ENCODE measurements at places on chromosomes 16 and 17.

GRCh38 chr16:27867122-27868110 lies 196.1 kb downstream of the GSG1L start:
- peak; percentile 42 for DNase-seq

- no peak for DNase-seq
Observed at GRCh38 chr17:47785538-47786123, 36.0 kb downstream of the OSBPL7 start.

DNA sequence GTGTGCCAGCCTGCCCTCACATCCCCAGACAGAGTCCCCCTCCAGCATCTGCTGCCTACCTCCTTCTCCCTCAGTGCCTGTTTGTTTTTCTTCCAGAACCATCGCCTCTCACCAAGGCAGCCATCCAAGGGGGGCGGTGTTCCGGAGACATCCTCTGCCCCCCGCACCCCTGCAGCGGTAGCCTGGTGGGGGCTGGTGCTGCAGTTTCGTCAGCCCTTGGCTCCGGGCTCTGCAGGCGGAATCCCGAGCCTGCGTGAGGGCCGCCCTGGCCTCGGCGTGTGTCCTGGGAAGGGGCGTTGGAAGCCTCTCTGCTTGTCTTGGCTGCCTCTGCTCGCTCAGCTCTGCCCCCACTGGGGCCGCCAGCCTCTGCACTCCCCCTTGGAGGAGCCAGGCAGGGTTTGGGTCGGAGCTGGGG lies 126.0 kb upstream of the CIBAR2 start:
- no peak for DNase-seq

DNA sequence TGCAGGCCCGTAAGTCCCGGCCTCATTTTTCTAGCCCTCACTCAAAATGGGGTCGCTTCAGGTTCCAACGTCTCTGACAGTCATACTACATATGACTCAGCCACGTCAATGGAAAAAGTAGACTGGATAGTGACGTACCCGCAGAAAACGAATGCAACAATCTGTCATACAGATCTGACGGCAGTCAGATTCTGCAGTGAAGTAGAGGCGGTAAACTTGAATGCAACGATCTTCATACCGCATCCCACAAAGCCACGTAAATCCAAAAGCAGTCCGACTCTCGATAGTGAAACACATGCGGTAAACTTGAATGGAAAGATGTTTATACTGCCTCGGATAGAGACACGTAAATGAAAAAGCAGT lies 38.4 kb upstream of the ARL4D start:
- peak; percentile 73 for DNase-seq

GRCh38 chr16:4373909-4374742 lies 2.5 kb downstream of the VASN start:
- DNase-seq = no peak

DNA sequence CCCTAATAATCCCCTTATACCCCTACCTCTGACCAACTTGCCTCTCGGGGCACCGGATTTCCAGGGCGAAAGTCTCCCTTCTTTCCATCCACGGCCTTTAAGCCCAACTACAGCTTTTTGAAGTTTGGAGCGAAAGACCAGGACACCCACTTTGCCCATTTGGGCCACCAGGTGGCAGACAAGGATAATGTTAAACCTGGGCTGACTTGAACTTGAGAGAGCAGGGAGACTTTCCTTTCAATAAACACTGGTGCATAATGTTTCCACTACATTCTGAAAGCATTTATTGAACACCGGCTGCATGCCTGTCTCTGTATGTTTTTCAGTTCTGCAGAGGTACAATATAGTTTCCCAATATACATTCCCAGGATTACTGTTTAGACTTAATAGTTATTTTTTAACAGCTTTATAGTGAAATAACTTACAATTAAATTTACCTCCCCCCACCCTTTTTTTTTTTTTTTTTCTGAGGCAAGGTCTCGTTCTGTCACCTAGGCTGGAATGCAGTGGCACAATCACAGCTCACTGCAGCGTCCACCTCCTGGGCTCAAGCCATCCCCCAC lies 6.9 kb upstream of the CES3 start:
- DNase-seq = peak; percentile 71

All from stimulated activated CD4-positive, alpha-beta T cell treated with anti-CD3 and anti-CD28 coated beads, Interleukin-15, amount 100 ng/mL, for 48 hours (primary cell).